NCI-H345 (cell line): ENCODE measurements at places on chromosomes 12 and 14.

DNA sequence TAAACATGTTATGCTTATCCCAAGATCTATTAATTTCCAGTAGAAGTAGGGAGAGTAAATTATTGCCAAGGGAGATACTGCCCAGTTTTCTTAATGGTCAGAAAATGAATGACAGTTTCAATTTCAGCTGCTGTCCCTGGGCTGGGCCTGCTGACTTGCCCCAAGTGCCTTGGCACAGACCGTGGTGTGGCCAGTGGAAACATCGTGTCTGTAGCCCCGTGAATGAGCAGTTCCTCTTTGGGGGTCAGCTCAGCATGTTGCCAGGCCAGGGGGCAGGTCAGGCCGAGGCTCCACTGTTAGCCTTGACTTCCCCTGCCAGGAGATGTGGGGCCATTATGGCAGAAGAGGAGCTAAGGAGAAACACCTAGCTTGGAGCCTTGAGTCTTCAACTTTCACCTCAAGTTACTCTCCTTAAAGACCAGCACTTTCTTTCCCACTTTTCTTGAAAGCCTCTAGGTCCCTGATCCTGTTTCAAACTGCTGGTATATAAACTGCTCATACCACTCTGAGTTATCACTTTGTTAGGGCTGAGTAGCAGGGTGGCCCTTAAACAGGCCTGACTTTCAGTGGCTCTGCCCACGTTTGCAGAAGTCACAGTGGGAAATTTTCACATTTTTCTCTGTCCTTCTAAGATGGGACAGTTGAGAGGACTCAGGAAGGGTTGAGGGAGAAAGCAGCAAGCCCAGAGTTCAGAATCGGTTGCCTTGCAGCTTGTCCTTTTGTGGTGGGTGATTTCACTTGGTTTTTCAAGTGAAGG, 73.2 kb downstream of the SUSD6 start:
- DNase-seq = no peak

- no peak for DNase-seq
These were observed 49.9 kb downstream of the STAB2 start for GRCh38 chr12:103637021-103637420.

DNA sequence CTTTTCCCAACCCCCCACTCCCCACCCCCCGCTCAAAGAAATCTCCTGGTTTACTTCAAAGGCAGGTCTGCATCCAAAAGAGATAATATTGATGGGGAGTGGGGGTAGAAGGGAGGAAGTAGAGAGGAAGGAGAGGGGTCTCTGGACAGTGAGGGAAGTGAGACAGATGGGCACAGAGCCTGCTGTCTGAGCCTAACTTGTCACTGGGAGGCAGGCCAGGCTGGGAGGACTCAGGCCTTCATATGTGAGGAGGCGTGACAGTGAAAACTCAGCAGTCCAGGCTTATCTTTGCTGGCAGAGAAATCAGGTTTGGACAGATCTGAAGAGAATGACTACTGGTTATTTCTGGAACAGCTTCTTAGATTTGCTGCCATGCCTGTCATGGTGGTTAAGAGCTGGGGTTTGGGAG, 192.3 kb downstream of the NUAK1 start:
- no peak for DNase-seq

GRCh38 chr12:52235001-52235764, 2.1 kb downstream of the KRT7 start:
- DNase-seq = no peak

DNA sequence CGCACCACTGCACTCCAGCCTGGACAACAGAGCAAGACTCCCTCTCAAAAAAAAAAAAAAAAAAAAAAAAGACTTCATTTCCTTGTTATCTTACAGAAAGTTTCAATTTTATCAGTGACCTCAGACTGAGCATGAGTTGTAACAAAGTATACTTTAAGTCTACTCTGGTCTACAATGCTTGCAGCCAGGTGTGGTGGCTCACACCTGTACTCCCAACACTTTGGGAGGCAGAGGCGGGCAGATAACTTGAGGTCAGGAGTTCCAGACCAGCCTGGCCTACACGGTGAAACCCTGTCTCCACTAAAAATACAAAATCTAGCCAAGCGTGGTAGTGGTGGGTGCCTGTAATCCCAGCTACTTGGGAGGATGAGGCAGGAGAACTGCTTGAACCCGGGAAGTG, 18.0 kb downstream of the HNRNPC start:
- DNase-seq = no peak

GRCh38 chr12:40515041-40515816, 177.0 kb upstream of the CNTN1 start:
- no peak for DNase-seq

GRCh38 chr12:56908136-56908535, 26.1 kb downstream of the SDR9C7 start:
- DNase-seq = no peak

- DNase-seq = no peak
These were observed 14.5 kb downstream of the SCNN1A start for GRCh38 chr12:6360578-6361490.

DNA sequence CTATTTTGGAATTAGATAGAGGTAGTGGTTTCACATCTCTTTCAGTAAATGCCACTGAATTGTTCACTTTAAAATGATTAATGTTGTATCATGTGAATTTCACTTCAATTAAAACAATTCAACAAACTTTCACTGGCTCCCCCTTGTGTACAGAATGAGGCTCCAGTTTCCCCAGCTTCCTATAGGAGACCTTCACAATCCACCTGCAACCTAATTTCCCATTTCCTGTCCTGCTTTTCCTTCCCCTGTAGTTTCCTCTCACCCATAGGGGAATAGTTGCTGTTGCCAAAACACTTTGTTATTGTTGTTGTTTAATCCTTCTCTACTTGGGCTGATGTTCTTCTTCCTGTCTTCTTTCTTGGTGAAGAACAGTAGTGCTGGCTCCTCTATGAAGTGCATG, 59.8 kb downstream of the NPAS3 start:
- no peak for DNase-seq

DNA sequence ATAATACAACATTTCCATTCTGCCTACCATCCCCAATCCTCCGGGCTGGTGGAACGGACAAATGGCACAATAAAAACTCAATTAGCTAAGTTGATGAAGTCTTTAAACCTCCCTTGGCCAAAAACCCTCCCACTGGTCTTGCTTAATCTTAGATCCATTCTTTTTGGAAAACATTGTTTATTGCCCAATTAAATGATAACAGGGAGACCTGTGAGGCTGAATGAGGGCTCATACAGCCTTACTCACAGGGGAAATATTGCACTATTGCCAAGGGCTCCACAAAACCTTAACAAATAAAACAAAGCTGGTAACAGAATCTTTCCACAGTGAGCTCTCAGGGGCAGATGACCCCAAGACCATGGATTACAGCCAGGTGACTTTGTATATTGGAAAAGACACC, 7.8 kb upstream of the PSMC1 start:
- DNase-seq = no peak

DNA sequence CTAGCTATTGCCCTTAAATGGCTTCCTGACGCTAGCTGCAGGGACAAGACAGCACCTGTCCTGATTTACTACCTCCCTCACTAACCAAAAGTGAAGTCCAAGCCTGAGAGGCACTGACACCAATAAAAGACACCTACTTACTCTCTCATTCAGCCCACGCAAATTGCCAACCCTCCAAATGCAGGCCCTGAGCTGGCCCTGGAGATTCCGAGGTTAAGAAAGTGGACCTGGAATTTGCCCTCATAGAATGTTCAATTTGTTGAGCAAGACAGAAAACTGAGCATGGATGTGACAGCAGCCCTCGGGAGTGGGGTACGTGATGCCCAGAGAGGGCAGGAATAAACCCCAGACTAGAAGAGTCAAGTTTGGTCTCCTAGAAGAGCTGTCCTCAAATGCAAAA, 16.4 kb downstream of the SERPINA3 start:
- no peak for DNase-seq

GRCh38 chr14:102668291-102668873, 75.9 kb downstream of the RCOR1 start:
- DNase-seq = no peak

GRCh38 chr12:18851271-18851670, 113.4 kb downstream of the CAPZA3 start:
- DNase-seq = no peak

- DNase-seq = no peak
These were observed 45.9 kb upstream of the SLC24A4 start for GRCh38 chr14:92277031-92277430.

- no peak for DNase-seq
These were observed 20.4 kb downstream of the CLMN start for GRCh38 chr14:95299271-95299670.

DNA sequence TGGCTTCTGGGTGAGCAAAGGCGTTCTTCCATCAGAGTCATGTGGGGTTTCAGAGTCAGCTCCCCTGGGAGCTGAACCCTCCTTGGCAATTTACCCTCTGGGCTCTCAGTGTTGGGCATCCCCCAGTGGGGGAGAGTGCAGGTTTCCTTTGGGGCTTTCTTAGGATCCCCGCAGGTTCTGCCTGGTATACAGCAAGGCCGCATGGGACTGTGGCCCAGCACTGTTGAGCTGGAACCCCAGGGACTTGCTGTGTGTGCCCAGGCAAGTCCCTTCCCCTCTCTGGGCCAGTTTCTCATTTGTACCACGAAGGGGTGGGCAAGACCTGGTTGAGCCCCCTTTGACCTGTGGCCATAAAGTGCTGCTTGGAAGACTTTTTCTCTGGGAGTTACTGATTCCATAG, 5.5 kb downstream of the FAM181A start:
- DNase-seq = no peak

- DNase-seq = peak; percentile 20
These were observed 309.0 kb downstream of the VRK1 start for GRCh38 chr14:97106166-97106565.

DNA sequence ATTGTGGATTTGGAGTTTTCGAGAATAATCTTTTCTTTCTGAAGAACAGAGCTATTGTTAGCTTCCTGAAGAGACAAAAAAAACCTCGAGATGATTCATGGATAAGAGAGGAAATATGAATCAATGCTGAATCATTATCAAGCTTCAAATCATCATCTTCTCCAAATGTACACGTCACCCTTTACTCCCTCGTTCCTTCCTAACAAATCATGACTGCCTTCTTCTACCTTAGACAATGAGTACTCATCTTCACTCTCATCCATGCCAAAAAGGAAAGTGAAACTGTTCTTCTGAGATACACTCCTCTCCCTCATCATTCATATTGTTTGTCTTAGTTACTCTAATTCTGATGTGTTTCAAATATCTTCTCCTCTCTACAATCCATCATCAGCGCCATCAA, 1115.8 kb upstream of the ATXN7L3B start:
- DNase-seq = no peak

GRCh38 chr14:57122129-57122528, 146.6 kb downstream of the EXOC5 start:
- no peak for DNase-seq

DNA sequence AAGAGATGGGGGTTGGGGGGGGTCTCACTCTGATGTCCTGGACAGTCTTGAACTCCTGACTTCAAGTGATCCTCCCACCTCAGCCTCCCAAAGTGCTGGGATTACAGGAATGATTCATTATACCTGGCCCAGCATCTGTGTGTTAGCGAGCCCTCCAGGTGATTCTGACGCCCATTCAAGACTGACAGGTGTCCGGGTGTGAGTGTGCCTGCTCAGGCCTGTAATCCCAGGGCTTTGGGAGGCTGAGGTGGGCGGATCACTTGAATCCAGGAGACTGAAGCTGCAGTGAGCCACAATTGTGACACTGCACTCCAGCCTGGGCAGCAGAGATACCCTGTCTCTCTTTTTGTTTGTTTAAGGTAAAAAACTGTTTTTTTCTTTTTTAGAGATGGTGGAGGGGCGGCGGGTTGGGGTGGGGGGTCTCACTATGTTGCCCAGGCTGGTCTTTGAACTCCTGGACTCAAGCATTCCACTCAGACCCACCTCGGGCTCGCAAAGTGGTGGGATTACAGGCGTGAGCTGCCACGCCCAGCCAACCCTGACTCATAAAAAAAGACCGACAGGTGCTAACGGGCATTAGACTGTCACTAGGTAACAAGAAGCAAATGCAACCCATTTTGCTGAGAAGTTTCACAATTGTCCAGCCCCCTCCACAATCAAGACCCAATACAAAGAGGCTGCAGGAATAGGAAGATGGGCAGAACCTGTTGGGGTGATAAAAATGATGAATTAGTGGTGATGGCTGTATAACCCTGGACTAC, 4.7 kb downstream of the VSIG10 start:
- DNase-seq = peak; percentile 76

DNA sequence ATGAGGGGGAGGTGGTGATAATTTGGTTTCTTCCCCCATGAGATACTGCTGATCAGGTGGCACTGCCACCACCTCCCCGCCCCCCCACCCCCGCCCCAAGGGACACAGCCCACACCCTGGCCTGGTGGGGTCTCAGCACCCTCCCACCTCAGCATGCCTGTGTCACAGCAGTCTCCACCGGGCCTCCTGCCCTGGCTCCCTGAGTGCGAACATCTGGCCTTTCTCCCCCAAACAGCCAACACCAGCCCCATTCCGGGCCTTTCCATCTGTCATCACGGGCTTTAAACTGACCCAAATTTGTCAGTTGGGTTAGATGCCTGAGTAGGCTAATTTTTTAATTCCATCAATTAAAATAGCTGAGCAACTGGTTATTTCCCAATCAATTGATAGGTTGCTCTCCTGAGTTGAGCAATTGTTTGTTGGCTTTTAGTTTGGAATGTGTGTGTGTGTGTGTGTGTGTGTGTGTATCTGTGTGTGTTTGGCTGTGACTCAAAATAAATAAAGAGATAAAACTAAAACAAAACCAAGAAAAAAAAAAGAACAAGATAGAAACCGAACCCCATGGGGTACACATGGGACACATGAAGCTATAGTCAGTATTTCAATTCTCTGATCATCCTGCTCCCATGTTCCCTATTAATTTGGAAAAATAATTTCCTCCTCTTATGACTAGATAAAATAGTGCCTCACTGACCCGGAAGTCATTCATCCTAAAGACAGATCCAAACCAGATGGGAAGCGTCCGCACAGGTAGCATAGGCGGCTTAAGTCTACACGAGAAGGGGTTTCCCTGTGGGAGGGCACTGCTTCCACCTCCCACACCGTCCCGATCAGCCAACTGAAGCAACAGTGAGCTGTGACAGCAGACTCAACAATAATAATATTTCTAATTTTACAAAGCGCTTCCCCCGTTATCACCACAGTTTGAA, 7.4 kb downstream of the SERPINA12 start:
- no peak for DNase-seq

- DNase-seq = no peak
These were observed 5.7 kb downstream of the ARPC3 start for GRCh38 chr12:110444455-110444854.

- no peak for DNase-seq
These were observed 8.5 kb downstream of the KLHL33 start for GRCh38 chr14:20427231-20428009.

DNA sequence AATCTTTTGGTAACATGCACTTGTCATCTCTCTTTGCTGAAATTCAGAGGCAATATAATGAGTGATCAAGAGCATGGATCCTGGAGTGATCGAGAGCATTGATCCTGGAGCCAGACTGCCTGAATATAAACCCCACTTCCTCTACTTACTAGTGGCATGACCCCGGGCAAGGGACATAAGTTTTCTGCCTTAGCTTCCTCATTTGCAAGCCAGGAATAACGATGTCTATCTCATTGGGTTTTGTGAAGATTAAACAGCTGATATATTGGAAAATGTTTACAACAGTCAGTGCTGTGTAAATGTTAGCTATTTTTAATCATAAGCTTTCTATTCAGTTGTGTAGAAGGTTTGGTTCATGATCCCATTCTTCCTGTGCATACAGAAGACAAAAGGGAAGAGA, 2.4 kb upstream of the CSRNP2 start:
- no peak for DNase-seq
